ENCODE measurements at places on chromosomes 6 and 20.

- no peak for DNase-seq
These were observed 16.8 kb downstream of the MYLK4 start for GRCh38 chr6:2733736-2734480.

DNA sequence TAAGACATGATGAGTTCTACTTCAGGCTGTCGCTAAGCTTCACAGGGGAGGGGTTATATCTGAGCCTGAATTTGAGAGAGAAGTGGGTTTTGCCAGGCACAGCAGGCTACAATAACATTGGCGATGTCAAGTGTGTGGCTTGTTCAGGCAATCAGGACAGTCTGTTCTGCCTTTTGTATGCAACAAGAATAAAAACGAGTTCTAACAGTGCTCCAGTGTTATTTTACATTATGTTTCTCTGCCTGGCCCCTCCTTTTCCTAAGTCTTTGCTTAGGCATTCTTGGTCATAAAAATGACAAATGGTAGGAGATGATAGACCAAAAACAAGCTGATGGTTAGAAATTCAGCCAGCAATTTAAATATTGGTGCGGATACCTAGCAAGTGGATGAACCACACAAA lies 26.8 kb downstream of the PAQR8 start:
- no peak for DNase-seq

GRCh38 chr20:39660226-39660625 lies 698.1 kb downstream of the DHX35 start:
- no peak for DNase-seq

- no peak for DNase-seq
These were observed 54.6 kb upstream of the POLR1H start for GRCh38 chr6:30006170-30007131.

- DNase-seq, result peak; percentile 47
These were observed 38.1 kb downstream of the GNAS start for GRCh38 chr20:58890518-58891085.

DNA sequence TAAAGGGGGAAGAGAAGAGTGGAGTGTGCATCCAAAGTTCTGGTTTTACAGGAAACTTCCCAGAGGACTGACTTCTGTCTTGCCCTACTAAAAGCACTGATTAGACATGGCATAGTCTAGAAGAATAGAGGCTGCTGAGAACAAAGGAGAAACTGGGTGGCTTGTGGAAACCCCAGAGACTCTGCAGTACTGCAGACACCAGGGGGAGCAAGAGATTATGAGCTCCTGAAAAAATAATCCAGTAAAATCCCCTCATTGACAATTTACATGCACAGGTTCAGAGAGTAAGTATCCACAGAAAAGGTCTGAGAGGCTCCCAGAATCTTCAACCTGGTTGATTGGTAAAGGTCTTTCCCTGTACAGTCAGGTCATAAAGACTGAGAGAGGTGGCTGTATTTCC lies 48.7 kb upstream of the CLVS2 start:
- DNase-seq, result no peak

GRCh38 chr6:89921197-89921596 lies 26.9 kb downstream of the GJA10 start:
- no peak for DNase-seq

GRCh38 chr20:50356525-50356885 lies 153.7 kb upstream of the PTPN1 start:
- DNase-seq, result no peak

- DNase-seq, result no peak
These were observed 297.4 kb downstream of the QKI start for GRCh38 chr6:163711615-163712565.

- no peak for DNase-seq
These were observed 24.1 kb upstream of the UNC93A start for GRCh38 chr6:167266830-167267555.

- DNase-seq, result no peak
These were observed 15.5 kb upstream of the GSTA3 start for GRCh38 chr6:52925042-52925441.

DNA sequence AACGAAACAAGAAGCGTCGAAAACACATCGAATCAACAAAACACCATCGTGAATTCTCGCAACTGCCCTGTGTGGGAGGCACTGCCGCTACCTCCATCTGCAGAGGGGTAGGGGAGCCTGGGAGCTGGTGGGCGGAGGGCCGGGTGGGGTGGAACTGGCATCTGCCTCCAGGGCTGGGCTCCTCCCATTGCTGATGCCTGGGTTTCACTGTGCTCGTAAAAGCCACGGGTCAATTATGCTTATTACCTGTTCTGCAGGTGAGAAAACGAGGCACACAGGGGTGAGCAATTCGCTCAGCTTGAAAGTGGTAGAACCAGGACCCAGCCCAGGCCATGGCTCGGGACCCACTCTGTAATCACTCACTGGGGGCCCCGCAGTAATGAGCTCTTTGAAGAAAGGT lies 16.5 kb upstream of the SULF2 start:
- no peak for DNase-seq

DNA sequence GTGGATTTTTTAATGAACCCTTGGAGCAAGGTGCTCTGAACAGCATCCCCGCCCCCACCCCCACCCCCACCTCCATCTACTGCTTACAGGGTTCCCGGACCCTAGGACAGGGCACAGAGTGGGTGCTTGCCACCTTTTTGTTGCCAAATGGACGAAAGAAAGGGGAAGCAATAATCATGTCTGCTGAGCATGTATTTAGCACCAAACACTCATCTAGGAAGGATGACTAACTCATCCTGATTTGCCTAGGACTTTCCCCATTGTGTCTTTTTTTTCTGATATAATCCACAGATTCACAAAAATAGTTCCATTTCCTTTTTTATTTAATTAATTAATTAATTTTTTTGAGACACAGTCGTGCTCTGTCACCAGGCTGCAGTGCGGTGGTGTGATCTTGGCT lies 1.2 kb upstream of the PLTP start:
- no peak for DNase-seq

DNA sequence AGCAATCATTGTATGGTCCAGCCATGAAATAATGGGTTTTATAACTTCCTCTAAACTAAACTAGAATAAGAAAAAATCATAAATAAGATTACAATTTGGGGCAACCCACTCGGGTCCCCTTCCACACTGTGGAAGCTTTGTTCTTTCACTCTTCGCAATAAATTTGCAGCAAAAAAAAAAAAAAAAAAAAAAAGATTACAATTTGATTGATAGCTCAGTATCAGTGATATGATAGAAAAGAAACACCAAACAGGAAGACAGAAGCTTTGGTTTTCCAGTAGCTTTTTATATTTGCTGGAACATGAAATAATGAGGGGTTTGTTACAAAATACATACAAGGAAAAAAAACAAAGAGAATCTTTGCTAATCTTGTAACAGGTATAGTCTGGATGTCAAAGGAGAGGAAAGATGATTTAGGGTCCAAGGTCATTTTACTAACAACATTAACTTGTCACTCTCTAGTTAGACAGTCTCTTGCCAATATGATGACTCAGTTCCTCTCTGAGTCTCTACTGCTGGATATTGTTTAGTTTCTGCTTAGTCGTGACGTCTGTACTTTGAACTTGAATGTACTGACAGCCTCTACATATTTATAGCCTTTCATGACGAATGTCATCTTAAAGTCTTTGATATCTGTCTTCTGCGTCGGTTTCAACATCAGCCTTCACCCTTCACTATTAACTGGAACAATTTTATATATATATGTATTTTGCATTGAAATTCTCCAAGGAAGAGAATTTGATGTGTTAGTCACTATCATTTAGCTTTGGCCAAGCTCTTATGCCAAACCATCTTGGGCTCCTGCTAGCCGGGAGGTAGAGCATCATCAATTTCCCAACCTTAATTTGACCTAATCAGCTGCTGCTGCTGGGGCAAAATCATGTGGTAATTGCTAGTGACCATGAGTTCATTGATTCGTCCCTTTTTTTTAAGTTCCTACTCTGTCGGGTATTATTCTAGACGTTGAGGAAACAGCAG lies 213.1 kb upstream of the STXBP5 start:
- no peak for DNase-seq

- no peak for DNase-seq
These were observed 1720.3 kb downstream of the HACE1 start for GRCh38 chr6:103139377-103139776.

All from NCI-H1417 treated with DMSO at 0.1 percent for 48 hours (cell line).